ENCODE measurements at places on chromosomes 2 and 18. TPM values are rescaled to one million over a fixed set of nuclear protein-coding genes. Genes with fewer than 3 reads are reported as not detected.

DNA sequence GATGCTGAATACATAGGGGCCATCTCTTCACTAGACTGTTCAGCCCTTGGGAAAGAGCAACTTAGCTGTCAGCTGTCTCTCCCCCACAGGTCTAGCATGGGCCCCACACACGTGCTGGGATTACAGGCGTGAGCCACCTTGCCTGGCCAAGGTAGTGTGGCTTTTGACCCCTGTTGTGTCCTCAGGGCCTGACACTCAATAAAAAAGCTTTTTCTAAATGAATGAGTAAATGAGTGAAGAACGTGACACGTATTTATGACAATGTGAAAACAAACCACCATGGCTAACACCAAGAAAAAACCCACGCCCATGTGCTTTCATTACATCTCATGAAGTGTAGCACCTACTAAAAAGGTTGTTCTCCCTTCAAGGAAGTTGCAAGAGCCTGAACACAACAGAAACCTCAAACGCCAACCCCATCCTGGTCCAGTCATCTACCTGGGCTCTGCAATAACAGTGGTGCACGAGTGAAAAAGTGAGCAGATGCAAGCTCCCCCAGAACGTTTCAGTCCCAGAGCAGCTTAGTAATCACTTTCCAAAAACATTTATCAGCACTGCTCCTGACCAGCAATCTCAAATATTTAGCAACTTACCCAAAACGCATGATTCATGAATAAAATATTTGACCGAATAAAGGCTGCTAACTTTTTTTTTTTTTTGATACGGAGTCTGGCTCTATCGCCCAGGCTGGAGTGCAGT is 3.4 kb downstream of the WDFY1 start:
- H3K36me3 ChIP-seq: no peaks in the 10 kb centered on the region
- no peak for DNase-seq
- H3K27me3 ChIP-seq: no peaks in the 10 kb centered on the region
- no peak overlapping the region for H3K27ac ChIP-seq
- H3K4me1 ChIP-seq: no peaks in the 10 kb centered on the region

GRCh38 chr18:68494802-68495581 is 219.9 kb downstream of the TMX3 start:
- H3K4me3 ChIP-seq: no peak overlapping the region
- H3K27me3 ChIP-seq: no peaks in the 10 kb centered on the region
- peak overlapping the region; percentile 56 for H3K27ac ChIP-seq
- peaks cover 4% of the 10 kb centered on the region for H3K4me1 ChIP-seq
- DNase-seq: no peak
- H3K36me3 ChIP-seq: no peaks in the 10 kb centered on the region

DNA sequence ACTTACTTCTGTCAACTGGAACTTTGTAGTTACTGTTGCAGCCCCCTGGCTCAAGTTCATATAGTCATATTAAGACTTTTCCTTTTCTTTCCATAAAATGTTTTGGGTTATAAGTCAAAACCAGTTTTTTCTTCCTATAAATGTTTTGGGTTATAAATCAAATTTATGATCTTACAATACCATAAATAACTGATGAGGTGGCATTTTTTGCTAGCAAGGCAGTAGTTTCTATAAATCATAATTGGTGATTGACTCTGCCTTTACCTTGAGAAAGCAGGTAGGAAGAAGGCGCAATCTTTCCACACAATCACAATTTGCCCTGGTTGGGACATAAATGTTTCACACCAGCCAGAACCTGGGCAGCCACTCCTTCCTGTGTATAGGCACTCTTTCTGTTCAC is 5.1 kb upstream of the DYTN start:
- H3K27ac ChIP-seq: no peak overlapping the region
- no peaks in the 10 kb centered on the region for H3K27me3 ChIP-seq
- no peaks in the 10 kb centered on the region for H3K36me3 ChIP-seq
- H3K4me3 ChIP-seq: no peak overlapping the region

The POLE4 gene
- polyA plus RNA-seq: 62.9 TPM

The PROKR1 gene
- polyA plus RNA-seq: not detected

The DOK6 gene
- 0.31 TPM for polyA plus RNA-seq

The ALPP gene
- 0.03 TPM for polyA plus RNA-seq

All from sigmoid colon (tissue), 7 donors.